Cortex of kidney (tissue), 1 donor: ENCODE measurements at places on chromosomes 3 and 15.

- no peak for DNase-seq
Observed at GRCh38 chr3:54366839-54367238, 244.5 kb downstream of the CACNA2D3 start.

GRCh38 chr3:57019057-57019456, 41.4 kb upstream of the SPATA12 start:
- DNase-seq = no peak

GRCh38 chr3:173663696-173664111, 266.2 kb downstream of the NLGN1 start:
- DNase-seq = no peak

GRCh38 chr3:28317438-28318022, 31.0 kb upstream of the ZCWPW2 start:
- no peak for DNase-seq

DNA sequence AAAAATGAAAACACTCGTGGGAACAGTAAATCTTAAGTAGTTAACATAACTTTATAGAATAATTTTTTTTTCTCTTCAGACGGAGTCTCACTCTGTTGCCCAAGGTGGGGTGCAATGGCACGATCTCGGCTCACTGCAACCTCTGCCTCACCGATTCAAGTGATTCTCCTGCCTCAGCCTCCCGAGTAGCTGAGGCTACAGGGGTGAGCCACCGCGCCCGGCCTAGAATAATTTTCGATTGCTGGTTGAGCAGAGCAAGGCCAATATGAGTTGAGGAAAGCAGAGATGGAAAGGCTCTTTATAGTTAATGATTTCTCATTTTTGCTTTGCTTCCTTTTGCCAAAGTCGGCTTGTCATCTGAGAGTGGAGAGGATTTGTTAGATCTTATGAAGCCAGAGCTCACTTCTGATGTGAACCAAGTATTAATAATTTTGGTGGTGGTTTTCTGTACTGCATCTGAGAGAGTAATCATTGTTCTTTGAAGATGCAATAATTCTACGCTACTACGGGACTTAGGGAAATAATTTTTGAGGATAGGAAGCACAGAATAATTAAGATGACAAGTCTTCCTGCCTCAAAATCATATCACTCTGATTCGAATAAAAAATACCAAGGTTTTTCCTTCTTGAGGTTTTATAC, 1.6 kb upstream of the GOLM2 start:
- no peak for DNase-seq

DNA sequence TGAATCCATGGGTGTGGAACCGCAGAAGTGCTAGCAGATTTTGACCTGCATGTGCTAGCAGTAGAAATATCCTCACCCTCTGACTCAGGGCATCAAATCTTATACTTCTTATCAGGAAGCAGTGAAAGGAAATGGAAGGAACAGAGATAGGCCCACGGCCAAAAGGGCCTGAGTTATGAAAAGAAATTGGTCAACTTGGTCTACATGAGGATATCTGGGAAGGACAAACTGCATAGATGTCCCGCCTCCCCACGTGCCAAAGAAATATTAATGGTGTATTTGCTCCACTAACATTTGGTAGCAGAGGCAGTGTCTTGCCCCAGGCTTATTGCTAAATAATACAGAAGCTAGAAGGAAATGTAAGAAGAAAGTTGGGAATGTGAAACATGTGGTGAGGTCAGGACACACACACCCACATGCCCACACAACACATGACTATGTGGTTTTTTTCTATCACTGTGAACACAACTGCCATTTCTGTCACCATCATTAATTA, 93.6 kb upstream of the COL8A1 start:
- no peak for DNase-seq

- no peak for DNase-seq
Observed at GRCh38 chr3:167669699-167670098, 16.0 kb upstream of the WDR49 start.

DNA sequence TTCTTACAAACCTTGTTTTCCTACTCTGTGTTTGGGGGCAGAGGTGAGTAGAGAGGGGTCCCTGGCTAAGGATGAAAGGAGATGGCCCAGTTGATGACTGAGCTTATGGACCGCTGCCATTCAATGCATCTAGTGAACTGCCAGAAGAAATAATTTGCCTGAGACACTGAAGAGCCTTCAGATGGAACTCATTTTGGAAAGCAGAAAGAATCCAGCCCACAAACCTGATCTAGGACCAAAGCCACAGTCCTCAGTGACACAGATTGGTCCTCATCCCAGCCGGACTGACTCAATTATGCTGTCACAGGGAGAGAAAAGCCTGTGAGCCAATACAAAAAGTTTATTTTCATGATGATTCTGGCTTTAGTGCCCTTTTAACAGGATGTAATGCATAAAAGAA, 82.7 kb downstream of the CD47 start:
- DNase-seq = no peak

- no peak for DNase-seq
Observed at GRCh38 chr3:157498371-157498770, 4.8 kb downstream of the VEPH1 start.

GRCh38 chr3:191455257-191455952, 5.6 kb upstream of the PYDC2 start:
- DNase-seq = no peak

DNA sequence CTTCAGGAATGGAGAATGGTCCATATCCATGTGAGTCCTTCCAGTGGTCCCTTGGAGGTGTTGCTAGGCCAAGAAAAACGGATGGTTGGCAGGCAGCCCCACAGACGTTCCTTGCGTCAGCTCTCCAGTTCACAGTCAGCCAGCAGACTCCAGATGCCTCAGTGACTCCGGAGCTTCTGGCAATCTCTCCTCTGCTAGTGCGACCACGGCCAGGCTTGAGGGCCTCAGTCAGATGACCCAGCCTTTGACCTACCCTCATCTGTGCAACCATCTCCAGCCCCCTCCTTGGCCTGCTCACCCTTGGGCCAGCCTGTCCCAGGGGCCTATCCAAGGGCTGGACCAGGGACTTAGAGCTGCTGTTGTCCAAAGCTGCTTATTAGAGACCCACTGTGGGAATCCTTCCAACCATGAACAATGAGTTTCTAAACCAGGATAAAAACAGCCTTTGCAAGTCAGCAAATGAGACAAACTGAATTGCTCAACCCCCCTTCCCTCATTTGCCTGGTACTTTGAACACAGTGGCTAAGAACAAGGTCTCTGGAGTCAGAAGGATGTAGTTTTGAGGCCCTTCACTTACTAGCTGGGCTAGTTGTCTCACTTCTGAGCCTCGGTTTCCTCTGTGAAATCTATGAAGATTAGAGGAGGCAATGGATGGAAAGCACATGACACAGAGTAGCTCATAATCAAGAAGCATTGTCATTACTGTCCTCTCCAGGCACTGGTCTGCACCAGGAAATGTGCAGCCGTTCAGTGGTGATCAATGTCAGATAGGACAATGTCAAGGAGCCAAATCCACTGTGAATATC, 44.8 kb downstream of the ANP32A start:
- DNase-seq = no peak
